RKO (cell line): ENCODE measurements at places on chromosomes 4 and X.

DNA sequence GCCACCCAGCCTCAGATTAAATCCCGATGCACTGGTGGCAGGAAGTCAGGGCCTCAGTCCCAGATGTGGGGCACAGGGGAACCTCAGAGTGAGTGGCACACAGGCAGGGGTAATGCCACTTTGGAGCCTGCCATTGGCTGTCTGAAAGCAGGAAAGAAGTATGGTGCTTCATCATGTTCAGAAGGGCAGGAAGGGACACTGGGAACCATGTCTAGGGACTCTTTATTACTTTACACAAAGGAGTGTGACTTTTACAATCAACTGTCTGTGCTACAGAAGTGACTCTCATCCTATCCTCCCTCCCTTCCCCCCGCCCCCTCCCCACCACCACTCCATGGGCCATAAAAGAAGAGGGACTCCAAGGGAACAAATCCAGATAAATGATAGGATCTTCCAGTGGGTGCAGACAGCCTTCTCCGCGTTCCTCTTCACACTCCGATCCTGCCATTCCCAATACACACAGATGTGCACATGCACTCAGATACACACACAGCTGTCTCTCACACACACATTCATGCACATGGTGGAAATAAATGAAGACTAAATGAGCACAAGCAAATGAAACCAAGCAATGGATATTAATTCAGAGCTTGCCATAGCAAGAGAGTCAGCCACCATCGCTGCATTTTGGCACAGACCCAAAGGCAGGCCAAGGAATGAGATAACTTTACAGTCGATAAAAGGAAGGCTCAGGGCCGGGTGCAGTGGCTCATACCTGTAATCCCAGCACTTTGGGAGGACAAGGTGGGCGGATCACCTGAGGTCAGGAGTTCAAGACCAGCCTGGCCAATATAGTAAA lies 2.5 kb upstream of the TMEM154 start:
- DNase-seq: no peak

DNA sequence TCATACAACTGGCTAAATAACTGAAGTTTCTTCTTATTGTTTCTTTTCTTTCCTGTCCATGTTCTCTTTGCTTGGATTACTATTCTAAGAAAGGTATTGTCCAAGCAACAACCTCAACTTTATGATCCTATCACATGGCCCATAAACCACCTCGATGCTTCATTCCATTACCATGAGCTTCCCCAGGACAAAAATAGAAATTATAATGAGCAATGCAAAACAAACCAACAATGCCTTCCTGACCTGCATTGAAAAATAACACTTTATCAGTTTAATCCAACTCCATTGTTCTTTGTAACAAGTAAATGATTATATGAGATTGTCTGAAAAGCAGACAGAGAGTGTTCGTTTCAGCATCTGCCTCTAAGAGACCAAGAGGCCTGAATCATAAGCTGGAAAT lies 148.8 kb downstream of the HS6ST2 start:
- no peak for DNase-seq

DNA sequence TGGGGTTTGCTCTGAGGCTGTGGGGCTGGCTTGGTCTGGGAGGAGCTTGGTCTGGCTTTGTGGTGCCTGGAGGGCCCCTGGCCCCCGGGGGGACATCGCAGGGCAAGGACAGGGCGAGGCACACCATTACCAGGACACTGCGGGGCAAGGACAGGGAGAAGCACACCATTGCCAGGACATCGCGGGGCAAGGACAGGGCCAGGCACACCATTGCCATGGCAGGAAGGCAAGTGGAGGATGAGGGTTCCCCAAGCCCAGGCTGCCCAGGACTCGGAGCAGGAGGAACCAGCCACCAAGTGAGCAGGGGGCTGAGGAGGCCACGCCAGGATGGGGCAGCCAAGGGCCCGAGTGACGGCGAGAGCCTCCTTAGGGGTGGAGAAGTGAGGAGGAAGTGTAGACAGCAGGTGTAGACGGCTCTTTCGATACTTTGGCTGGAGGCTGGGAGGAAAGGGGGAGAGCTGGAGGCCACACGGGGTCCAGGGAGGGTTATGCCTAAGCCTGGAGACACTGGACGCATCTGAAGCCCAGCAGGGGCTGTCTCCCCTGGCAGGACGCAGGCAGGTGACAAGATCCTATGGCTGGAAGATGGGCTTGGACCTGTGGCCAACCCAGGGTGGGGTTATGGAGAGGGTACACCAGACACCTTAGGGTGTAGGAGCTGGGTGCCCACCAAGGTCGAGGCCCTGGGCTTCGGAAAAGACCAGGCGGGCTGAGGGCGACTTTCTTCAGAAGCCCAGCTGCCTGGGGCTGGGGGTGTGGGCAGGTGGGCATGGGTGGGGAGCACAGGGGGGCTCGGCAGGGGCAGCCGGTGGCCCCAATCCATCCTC lies 7.3 kb downstream of the NKX1-1 start:
- DNase-seq: no peak

DNA sequence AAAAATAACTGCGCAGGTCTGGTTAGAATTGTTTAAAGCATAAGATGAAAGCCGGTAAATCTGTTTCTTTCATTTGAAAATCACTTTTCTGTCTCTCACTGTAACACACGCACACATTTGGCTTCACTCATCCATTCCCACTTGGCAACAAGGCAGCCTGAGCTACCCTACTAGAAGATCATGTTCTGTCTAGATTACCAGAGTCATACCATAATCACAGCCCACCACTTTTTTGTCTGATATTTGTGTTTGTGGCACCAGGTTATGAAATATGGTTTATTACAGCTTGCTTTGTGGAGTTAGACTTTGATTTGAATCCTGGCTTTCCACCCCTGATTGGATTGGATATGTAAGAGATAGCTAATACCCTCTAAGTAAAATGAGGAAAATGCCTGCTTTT lies 2.2 kb downstream of the USO1 start:
- peak; percentile 20 for DNase-seq

- no peak for DNase-seq
Measured at GRCh38 chr4:87499403-87500091, 29.6 kb downstream of the SPARCL1 start.

DNA sequence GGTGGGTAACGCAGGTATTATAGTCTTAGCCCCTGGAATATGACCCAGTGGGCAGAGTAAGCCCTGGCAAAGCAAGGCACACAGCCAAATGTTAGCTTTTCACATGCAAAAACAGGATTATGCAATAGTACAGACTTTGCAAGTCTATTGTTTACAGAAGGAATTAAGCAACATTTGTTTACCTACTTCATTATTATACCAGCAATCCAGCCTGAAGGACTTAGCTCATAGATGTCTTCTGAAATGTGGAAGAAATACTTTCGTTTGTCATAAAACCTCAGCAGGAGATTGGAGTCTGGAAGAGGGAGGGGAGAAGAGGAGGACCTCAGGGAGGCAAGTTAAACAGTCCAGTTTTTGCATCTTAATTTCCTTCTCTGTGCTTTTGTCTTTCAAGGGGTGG lies 226.7 kb upstream of the CENPE start:
- DNase-seq: no peak

DNA sequence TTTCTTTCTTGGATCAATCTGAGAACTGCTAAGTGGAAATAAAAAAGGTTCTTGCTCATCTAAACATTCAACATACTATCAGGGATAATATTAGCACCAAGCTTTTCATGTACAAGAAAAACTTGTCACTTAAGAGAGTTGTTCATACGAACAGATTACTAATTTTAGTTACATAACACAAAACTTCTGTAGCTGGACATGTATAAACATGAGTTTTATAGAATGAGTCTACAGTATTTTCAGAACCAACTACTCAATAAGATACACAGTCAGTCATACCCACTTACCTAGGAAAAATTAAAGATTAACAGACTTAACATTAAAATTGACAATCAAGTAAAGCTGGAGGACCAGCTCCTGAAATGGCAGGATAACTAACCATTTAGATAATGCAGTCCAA lies 540.1 kb upstream of the FAM241A start:
- no peak for DNase-seq

GRCh38 chrX:21479695-21480270 lies 105.6 kb downstream of the CNKSR2 start:
- DNase-seq: peak; percentile 72

DNA sequence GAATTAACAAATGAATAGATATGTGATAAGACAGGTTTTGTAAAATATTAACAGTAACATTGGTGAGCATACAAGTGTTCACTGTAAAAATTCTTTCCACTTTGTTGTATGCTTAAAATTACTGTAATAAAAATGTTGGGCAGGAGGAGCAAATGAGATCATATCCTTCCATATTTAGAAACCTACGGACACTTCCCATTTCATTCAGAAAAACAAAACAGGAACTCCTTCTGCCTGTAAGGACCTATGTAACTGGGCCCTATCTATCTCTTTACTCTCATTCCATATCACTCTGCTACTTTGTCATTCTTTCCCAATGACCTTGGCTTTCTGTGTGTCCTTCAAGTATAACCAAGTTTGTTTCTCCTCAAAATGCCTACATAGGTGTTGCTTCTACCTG lies 53.7 kb upstream of the SLC39A8 start:
- DNase-seq: no peak

- no peak for DNase-seq
Measured at GRCh38 chr4:53141308-53141707, 224.6 kb downstream of the SCFD2 start.

- peak; percentile 71 for DNase-seq
Measured at GRCh38 chr4:61527888-61528287, 327.8 kb downstream of the ADGRL3 start.

- no peak for DNase-seq
Measured at GRCh38 chr4:159240687-159241086, 137.8 kb downstream of the RAPGEF2 start.

DNA sequence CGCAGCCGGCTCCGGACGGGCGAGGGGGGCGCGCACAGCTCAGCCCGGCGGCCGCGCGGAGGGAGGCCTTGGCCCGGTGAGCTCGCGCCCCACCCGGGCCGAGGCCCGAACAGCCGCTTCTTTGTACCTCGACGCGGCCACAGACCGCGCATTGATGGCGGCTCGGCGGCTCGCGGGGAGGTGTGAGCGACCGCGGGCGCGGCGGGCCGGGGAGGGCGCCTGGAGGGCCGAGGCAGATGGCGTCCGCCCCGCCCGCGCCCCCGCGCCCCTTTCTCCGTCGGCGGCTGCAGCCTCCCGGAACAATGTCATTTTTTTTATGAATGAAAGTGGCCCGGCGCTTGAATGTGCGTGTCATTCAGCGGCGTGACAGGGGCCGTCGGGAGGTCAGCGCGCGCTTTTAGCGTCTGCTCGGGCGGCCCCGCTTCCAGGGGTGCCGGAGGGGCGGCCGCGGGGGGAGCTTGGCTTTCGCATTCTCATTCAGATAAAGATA lies 1.8 kb downstream of the FGFR3 start:
- no peak for DNase-seq

DNA sequence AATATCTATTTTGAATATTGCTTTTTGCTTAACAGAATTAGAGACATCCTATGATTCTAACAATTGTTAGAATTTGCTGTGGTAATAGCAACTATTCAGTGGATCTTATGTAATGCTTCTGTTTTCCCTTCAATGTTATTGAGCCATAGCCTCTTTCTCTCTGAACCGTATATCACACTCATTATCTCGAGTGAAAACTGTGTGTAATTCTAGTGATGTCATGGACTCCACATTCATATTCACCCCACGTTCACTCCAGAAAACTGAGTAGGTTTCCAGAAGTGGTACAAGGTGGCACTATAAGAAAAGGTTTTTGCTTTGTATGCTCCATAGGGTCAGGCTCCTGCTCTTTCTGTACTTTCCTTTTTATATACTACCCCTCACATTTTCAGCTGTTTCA lies 534.3 kb upstream of the PABPC4L start:
- no peak for DNase-seq

DNA sequence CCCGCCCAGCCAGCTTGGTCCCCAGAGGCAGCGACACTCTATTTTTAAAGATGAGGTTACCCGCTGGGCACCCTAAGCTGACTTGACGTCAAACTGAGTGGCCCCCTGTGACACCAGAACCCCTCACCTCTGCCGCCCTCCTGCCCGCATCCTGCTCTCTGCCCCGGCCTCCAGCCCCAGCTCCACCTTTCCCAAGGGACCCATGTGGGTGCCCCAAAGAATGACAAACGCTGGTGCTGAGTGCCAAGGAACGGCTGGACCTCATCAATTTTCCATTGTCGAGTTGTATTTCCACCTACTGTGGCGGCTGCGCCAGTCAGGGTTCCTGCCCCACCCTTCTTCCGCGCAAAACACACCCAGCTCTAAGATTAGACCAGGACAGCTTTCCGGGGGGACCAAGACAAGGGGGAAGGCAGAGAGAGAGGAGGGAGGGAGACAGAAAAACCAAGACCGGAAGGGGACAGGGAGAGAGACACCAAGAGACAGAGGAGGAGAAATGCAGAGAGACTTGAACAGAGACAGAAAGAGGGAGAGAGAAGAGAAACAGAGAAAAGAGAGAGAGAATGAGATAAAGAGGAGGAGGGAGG lies 2.0 kb downstream of the PRKX start:
- DNase-seq: no peak

- DNase-seq: no peak
Measured at GRCh38 chr4:23456864-23457263, 433.0 kb downstream of the PPARGC1A start.

DNA sequence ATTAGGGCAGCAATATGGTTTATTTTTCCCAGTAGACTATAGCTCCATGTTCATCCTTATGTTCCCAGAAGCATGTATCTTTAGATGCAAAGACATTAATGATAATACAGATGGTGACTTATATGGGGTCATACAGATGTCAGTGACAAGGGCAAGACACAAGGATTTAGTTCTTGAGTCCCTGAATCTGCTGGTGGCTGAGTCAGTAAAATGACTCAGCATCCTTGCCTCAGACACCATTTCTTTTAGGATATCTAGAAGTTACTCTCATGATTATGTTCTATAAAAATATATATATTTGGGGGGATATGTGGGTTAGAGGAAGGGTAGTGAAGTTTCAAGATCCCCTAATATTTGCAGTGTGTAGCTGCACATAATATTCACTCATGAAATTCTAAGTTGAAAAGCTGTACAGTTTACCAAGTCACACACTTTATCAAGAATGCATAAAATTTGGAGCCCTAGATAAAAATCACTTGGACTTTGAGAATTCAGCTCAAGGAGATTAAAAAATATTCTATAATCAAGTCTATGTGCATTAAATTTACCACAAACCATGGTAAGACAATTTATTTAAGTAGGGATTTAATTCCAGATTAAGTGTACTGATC lies 101.9 kb downstream of the LNX1 start:
- DNase-seq: peak; percentile 66

DNA sequence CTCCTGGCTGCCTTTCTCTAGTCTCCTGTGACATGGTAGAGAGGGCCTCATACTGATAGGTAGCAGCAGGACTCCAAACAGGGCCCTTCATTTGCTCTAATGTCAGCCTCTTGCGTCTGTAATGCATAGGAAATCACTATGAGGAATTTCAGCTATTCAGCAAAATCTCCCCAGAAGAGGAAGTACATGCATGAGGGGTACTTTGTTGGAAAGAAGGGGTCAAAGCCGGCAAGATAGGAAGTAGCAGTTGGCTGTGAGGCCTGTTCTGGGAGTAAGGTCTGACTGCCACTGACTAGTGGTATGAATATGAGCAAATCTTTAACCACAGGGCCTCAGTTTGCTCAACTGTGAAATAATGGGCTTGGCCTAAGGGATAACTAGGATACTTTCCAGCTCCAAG lies 283.2 kb downstream of the ARHGAP10 start:
- DNase-seq: no peak
